ENCODE measurements at places on chromosomes 11 and 22.

DNA sequence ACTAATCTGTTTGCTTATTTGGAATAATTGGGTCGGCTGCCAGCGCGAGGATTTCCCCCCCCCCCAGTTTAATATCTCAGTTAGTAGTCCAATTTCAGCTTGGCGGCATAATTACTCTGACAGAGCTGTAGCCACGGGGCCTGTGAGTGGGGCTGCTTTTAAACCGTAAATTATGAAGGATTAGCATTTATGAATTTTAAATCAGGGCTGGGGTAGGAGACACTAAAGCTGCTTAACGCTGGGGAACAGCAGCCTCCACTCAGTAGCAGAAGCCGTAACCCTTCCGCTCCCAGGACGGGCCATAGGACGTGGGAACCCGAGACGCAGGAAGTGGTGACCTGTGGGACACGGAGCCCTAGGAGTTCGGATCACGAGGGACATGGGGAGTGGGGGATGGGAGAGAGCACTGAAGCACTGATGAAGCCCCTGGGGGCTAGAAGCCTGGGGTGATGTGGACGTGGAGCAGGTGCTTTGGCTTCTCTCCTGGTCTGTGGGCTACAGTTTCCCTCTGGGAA is 66.2 kb upstream of the LMO1 start:
- DNase-seq = no peak

DNA sequence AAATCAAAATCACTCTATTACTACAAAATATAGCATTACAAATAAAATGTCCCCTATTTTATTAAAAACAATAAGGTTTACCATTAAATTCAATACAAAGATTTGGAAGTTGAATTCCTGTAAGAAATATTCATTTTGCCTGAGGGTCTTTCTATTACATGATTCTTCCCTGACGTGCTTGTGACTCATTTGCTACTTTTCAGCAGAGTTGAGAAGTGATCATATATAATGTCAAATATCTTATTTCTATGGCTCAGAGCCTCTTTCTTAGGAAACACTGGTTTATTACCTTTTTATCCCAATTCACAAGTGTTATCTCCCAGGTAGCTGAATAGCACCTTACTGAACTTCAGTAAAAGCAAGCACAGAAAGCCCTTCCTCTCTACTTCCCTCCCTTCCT is 65.2 kb upstream of the CNTN5 start:
- DNase-seq = no peak

GRCh38 chr11:66850235-66850587 is 6.7 kb upstream of the LRFN4 start:
- no peak for DNase-seq

GRCh38 chr22:19504900-19505734 is 19.1 kb downstream of the CLDN5 start:
- DNase-seq = peak; percentile 50

DNA sequence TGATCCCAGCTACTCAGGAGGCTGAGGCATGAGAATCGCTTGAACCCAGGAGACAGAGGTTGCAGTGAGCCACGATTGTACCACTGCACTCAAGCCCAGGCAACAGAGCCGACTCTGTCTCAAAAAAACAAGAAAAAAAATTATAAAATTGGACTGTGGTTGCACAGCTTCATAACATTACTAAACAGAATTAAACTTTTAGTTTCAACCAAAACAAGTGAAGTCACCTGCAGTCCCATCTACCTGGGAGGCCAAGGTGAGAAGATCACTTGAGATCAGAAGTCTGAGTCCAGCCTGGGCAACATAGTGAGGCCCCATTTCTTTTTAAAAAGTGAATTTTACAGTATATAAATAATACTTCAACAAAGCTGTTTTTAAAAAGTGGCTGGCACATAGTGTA is 47.8 kb upstream of the CD5 start:
- DNase-seq = no peak

- DNase-seq = peak; percentile 19
Observed at GRCh38 chr11:71286701-71287643, 34.6 kb upstream of the SHANK2 start.

DNA sequence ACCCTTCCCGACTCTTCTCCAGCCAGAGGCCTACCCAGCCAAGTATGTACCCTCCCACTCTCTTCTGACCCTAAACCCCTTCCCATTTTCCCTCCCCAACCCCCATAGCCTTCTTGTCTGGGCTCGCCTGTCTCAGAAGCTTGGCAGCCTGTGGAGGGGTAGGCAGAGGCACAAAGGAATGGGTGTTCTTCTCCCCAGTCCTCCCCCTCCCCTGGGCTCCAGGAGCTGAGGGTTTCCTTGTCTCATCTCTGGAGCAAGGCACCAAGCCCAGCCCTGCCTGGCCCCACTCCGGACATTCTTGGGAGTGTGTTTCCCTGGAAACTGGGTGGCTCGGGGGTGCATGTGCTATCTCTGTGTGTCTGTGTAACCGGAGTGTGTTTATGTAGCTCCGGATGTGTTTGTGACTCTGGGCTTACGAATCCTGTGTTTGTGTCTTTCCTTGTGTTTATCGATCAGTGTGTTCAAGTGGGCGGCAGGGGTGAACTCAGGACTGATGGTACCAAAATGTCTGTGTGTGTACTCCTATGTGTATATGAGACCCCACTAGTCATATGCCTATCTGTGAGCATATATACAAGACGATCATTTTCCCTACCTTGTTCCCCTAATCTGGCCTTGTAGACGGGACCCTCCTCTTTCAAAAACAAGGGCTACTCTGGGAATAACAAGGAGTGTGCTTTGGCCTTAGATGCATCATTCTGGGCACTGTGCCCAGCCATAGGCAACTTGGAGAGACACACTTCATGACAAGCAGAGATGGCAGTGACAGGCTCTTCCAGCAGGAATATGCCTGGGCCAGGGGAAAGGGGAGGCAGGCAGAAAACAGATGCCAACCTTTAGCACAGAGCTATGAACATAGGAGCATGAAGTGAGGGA is 10.9 kb downstream of the PHLDB1 start:
- no peak for DNase-seq

GRCh38 chr22:35463231-35463933 is 63.4 kb downstream of the MCM5 start:
- DNase-seq = no peak

GRCh38 chr11:103978616-103979595 is 57.5 kb upstream of the DDI1 start:
- no peak for DNase-seq

GRCh38 chr11:33735271-33736147 is 714 bp downstream of the CD59 start:
- peak; percentile 71 for DNase-seq

GRCh38 chr11:113286509-113287497 is 27.6 kb upstream of the TTC12 start:
- DNase-seq = peak; percentile 29

GRCh38 chr11:20249796-20250195 is 89.5 kb upstream of the DBX1 start:
- DNase-seq = no peak

- no peak for DNase-seq
Observed at GRCh38 chr11:6357222-6357621, 33.1 kb upstream of the SMPD1 start.

DNA sequence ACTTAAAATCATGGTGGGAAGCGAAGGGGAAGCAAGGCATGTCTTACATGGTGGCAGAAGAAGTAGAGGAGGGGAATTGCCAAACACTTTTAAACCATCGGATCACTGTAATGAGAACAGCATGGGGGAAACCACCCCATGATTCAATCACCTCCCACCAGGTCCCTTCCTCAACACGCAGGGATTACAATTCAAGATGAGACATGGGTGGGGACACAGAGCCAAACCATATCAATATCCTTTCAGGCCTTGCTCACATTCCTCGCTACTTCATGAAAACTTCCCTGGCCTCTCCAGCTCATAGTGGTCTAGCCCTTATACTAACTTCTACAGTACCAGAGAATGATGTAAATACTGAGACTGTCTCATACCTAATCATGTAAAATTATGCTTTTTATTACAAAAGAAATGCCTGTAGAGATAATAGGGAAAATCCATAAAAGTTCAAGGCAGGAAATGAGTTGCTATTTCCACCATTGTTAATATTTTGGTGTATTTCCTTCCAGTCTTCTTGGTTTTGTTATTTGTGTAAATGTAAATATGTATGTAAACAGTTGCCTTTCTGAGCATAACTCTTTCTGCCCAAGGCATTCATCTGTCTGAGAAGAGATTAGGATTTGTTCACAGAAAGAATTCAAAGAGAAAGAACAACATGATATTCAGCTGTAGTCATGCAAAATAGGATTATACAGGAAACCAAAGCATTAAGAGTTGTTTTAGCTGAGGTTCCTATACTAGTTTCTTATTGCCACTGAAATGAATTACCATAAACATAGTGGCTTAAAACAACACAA is 104.3 kb upstream of the LDLRAD3 start:
- no peak for DNase-seq

- peak; percentile 62 for DNase-seq
Observed at GRCh38 chr11:116931206-116931953, 94.0 kb upstream of the APOA1 start.

DNA sequence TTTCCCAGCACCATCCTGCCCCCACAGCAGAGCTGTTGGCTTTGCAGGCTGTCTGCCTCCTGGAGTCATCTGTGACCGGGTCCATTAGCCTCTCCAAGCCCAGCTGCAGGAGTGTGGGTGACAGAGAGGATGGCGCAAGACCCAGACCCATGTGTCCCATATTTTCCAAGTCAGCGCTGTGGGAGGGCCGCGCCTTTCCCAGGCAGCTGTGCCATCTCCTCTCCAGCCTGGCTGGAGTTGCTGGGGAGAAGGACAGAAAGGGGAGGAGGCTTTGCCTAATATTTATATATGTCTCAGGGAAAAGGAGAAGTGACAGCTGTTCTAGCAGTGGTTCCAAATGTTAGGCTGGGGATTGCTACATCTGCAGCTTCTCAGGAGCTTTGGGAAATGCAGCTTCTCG is 15.7 kb downstream of the DTX4 start:
- no peak for DNase-seq

- no peak for DNase-seq
Observed at GRCh38 chr11:96324912-96325311, 18.1 kb downstream of the MAML2 start.

DNA sequence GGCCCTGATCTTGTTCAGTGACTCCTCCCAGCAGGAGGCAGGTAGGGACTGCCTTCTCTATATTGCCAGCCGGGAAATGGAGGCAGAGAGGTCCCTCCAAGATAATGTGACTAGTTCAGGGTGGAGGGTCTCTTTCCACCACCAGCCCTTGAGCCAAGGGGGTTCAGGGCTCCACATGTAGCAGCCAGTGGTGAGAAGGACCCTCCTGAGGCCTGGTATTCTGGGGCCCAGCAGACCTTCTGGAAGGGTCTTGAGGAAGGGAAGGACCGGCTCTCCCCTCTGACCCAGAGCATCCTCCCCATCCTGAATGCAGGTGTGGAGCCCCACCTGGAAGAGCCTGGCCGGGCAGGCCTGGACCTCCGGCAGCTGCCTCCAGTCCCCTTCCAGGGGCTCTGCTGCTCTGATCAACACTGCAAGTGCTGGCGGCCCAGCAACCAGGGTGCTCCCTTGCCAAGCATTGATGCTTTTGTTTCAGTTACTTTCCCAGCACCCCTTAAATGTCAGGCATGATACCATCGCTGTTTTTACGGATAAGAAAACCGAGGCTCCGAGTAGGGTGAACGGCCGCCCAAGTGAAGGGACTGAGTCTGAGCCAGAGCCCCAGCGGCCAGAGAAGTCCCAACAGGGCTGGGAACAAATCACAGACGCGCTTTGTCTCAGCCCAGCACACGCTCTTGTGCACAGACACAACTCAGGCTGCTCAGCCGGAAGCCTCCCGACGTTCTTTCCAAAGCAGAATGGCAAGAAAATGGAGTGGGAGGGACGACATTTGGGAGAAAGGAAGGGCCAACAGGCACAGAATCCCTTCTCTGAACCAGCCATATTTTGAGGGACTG is 38.8 kb downstream of the DKK3 start:
- DNase-seq = no peak

DNA sequence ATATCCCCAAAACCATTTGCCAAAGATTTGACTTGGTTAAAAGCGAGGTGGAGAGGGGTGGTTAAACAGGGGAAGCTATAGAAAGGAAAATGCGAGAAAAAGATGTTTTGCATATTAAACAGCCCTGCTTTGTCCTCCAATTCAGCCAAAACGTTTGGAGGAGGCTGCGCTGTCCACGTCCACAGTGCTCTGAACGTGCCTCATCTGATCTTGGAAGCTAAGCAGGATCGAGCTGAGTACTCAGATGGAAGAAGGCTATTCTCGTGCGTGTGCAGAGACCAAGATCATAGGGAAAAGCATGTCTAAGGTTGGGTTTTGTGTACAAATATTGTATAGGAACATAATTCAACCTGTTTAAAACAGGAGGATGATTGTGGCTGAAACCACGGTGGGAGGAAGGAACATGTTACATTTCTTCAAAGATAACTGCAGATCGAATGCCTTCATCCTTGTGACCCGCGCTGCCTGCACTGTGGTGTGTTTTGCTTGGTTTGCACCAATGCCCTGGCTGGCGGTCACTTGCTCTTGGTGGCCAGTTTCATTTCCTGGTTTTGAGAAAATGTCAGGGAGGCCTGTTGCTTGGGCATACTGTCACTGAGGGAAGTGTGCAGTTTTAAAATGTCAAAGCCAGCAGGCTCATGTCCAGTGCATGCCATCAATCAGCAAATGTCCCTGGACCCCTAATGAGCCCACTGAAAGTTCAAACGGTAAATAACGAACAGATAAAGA is 40.4 kb downstream of the FLI1 start:
- DNase-seq = peak; percentile 73

DNA sequence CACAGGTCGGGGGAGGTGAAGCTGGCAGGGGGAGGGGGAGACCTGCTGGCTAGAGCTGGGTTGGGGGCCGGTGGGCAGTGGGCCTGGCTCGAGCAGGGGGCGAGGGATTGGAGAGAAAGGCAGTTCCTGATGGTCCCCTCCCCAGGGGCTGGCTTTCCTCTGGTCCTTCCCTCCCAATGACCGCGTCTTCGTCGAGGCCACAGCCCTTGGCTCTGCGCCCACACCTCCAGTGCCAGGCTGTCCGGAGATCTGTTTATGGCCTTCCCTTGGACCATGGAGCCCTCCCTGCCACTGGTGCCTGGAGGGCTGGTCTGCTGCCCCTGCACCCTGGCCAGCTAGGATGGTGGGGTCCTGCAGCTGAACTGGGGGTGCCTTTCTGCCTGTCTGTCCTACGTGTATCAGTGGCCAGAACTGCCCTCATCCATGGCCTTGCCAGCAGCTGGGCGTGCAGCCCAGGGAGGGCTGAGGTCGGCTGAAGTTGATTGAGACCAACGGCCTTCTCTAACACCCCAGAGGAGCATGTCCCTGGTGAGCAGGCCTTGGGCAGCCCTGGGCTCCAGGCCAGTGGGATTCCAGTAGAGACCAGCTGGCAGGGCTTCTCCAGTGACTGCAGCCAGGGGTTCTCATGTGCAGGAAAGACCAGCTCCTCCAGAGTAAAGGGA is 12.3 kb downstream of the TANGO2 start:
- no peak for DNase-seq
